Bronchial epithelial cell (primary cell): ENCODE measurements at places on chromosomes 3 and 15.

GRCh38 chr3:52882377-52882776, 15.0 kb downstream of the STIMATE start:
- no peak for DNase-seq

- peak; percentile 87 for DNase-seq
Observed at GRCh38 chr3:170751083-170751898, 118.7 kb downstream of the RPL22L1 start.

DNA sequence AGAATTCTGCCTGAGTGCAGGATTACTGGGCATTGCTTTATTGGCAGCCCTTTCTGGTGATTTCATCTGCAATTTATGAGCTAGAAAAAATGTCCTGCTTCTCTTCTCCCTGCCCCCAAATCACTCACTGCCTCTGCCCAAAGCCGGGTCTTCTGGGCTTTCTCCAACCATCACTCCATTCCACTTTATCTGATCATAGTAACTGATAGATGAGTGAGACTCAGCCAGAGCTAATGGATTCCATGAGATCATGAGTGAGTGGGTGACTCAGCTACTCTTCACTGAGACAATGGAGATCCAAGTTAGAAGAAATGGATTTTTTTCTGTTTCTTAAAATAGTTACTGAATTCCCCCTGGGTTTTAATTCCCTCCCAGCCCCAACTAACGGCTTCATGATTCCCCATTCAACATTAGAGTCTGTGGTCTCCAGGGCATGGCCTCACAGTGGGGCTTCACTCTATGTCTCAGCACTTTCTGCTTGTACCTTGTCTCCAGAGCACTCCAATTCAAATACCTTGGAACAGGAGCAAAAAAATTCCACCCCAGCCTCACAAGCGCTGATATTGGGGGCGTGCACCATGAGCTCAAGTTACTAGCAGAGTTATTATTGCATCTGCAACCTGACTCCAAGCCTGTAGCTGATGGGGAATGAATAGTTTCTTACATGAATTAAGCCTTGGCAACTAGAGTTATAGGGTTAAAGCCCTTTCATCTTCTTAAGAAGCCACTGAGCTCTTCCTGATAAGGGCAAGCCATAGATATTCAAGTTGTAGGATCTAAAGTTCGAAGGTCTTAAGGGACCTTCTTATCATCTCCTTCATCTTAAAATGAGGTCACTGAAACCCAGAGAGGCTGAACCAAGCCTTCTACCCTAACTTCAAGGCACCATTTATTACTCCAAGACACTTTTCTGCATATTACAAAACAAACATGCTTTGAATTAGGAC, 85.9 kb downstream of the AGBL1 start:
- no peak for DNase-seq

GRCh38 chr3:57227930-57228751, 612 bp downstream of the APPL1 start:
- peak; percentile 34 for DNase-seq

GRCh38 chr3:195813916-195814640, 2.3 kb upstream of the MUC4 start:
- no peak for DNase-seq

- no peak for DNase-seq
Observed at GRCh38 chr3:38313263-38313662, 31.2 kb downstream of the SLC22A14 start.

DNA sequence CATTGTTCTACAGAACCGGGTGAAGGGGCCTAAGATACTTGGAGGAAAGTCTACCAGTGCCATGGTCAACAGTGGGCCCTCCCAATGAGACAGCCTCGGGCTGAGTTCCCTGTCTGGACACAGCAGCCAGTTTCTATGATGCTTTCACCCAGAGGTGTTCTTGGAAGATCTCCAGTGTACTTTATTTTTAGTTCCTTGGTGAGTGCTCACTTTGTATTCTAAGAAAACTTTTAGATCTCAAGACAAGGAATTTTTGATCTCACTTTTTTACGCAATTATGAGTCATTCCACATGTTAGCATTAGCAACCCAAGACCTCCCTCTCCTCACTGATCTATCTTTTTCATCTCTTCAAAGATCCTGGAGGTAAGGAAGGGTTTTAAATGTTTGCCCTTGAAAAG, 287.7 kb downstream of the RORA start:
- DNase-seq = peak; percentile 44
